ENCODE measurements at places on chromosomes 7 and 10. TPM values are rescaled to one million over a fixed set of nuclear protein-coding genes. Genes with fewer than 3 reads are reported as not detected.
A peak's percentile ranks its signal among the peaks of the same experiment; 100 is the strongest.

The SPACDR gene
- not detected for total RNA-seq

GRCh38 chr10:48187713-48188485, 86.6 kb downstream of the FRMPD2 start:
- DNase-seq, result no peak

The HOXA7 gene
- not detected for total RNA-seq

DNA sequence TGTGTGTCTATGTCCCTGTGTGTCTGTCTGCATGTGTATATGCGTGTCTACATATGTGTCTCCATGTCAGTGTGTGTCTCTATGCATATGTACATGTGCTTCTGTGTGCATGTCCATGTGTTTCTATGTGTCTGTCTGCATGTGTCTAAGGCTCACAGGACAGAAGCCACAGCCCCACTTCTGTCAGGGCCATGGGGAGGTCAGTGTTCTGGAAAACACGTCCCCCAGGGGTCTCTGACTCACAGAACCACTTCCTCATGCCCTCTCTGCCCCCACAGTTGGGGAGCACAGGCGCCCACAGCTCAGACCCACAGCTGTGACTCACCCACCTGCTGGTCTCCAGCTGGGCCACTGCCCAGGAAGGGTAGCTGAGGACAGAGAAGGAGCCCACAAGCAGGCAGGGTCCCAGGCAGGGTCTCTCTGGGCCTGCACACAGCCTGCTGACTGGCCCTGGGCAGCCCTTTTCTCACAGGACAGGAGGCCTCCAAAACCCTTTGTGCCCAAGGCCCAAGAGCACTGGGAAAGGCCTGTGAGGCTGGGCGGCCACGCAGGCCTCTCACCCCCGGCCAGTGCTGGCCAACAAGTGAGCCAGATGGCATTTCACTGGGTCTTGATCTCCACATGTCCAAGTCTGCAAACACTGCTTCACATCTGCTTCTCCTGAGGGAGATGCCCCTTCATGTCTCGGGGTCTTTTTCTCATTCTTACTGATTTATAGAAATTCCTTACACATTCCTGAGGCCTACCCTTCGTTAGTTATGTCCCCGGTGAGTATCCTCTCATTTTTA, 102.9 kb upstream of the FAM20C start:
- peak; percentile 91 for DNase-seq

DNA sequence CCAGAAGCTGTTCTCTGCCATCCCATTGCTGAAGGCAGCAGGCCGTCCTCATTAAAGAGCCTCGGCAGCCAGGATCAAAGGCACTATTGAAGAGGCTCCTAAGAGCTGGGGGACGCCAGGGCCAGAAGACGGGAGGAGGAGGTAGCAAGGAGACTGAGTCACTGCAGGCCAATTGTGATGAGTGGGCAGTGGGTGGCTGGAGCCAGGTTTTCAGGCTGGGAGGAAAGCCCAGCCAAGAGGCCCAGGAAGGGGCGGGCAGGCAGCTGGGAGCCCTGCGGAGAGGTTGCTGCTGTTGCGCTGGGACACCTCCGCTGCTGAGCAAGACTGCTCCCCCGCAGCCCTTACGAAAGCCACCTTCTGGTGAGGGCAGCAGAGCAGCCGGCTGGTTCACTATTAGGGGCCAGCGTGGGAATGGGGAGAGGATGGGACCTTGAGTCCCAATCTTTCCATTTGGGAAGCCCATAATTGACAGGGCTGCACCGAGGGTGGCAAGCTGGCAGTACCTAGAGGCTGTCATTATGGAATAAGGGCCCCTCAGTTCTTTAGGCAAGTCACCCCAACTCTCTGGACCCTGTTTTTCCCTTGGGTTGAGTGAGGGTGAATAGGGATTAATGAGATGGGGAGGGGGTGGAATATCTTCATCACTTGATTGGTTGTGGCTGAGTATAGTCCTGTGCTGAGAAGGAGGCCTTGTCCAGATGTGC, 48.4 kb downstream of the UNC5B start:
- no peak for DNase-seq

GRCh38 chr7:5231811-5232484, 41.9 kb downstream of the WIPI2 start:
- no peak for DNase-seq

DNA sequence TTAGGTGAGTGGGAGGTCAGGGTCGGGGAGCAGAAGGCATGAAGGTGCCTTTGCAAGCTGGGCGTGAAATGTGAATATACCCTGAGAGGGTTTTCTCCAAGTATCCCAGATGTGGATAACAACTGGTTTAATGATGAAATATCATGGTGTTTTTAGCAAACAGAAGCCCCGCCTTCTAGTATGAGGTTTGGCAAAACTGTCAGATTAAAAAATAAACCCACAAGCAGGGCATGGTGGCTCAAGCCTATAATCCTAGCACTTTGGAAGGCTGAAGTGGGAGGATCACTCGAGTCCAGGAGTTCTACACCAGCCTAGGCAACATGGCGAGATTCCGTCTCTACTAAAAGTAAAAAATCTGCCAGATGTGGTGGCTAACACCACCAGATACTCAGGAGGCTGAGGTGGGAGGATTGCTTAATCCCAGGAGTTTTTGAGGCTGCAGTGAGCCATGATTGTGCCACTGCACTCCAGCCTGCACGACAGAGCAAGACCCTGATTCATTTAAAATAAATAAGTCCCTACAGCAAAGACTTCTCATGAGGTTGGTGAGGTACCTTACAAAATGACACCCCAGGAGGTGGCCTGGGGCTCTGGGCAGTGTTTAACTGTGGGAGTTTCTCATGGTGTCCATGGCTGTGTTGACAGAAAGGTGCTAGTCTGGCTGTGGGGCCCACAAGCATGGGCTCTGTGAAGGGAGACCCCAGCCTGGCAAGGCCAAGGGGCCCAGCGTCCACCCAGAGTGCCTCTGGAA, 6.7 kb upstream of the PWWP2B start:
- DNase-seq, result no peak

DNA sequence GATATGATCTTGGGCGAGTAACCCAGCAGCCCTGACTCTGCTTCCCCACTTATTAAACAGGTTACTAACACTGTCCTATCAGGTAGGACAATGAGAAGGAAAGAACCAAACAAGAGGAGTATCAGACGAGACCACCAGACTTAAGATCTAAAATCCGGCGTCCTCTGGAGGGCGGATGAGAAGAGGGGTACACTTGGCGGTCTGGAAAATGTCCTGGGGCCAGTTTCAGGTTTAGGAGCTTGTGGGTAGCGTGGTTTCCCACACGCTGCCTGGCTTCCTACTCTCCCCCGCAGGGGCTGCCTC, 635 bp downstream of the ZNF32 start:
- no peak for DNase-seq

The FBXL13 gene
- 0.83 TPM for total RNA-seq

The MKX gene
- total RNA-seq, result 20.5 TPM

DNA sequence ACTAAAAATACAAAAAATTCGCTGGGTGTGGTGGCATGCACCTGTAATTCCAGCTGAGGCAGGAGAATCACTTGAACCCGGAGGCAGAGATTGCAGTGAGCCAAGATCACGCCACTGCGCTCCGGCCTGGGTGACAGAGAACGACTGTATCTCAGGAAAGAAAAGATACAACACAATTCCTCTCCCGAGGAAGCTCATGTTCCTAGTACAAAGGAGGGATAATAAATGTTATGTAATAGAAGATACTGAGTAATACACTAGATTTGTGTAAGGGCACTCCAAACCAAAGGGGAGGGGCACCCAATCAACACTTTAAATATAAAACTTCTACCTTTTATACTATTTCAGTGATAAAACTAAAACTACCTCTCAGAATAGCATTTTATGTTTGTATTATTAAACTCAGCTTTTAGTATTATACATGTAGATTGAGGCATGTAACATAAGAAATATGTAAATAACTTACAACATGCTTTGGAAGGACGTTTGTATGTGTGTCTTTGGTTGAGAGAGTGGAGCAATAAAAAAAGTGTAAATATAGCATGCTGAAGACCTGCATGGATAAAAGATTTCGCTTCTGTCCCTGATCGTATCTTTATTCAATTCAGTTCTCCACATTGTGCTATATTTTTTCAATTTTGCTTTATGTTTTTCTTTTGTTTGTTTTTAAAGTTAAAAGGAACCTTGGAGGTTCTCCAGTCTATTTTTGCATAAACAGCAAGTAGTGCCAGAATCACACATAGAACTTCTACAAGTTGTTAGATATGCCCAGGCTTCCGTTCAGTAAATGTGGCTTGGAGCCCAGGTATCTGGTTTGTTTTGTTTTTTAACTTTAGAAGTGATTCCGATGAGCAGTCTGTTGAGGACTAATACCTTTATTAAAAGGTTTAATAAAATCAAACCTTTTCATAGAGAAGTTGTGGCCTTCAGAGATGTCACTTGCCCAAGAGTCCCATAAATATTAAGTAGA, 71.9 kb downstream of the WAC start:
- no peak for DNase-seq

The ZCWPW1 gene
- total RNA-seq, result 4.4 TPM

- DNase-seq, result no peak
Measured at GRCh38 chr7:132541656-132542055, 34.6 kb downstream of the PLXNA4 start.

The VWC2 gene
- total RNA-seq, result not detected

GRCh38 chr7:115816318-115816974, 214.1 kb downstream of the TFEC start:
- DNase-seq, result no peak

- DNase-seq, result no peak
Measured at GRCh38 chr7:133009426-133010252, 72.3 kb downstream of the CHCHD3 start.

DNA sequence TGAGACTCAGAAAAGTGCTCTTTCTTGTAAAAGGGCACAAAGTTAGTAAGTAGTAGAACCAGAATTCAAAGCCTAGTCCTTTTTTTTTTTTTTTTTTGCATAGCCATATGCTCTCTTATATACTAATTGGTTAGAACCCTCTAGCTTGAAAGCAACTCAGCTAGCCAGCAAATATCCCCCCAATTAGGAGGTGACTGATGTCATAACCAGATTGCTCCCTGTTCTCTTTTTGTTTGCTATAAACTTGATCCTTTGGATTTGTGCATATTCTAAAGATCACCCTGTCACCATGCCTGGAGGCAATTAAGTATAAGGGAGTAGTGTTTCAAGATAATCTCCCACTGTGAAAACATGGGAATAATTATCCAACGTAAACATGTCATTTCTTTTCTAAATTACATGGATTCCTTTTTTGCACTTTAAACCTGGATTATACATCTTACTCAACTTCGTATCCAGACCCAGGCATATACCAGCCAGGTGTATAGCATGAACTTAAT, 963.4 kb downstream of the CNTNAP2 start:
- no peak for DNase-seq

GRCh38 chr7:38105874-38106483, 72.1 kb upstream of the STARD3NL start:
- no peak for DNase-seq

GRCh38 chr10:123665491-123666286, 466 bp upstream of the GPR26 start:
- DNase-seq, result no peak

DNA sequence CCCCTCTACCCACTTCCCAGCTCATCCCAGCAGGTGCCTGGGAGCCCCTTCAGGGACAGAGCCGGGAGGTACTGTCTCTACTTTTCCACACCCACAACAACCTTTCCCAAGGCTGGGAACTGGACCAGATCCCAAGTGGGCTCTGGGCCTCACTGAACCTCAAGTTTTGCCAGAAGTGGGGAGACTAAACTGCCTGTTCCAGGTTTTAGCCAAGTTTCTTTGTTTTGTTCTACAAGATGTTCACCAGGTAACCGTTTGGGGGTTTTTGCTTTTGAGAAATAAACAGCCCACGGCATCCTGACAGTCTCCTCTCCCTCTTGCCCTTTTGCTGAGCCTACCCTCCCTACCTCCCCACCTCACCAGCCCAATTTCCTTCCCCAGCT, 10.6 kb upstream of the EMX2 start:
- no peak for DNase-seq

DNA sequence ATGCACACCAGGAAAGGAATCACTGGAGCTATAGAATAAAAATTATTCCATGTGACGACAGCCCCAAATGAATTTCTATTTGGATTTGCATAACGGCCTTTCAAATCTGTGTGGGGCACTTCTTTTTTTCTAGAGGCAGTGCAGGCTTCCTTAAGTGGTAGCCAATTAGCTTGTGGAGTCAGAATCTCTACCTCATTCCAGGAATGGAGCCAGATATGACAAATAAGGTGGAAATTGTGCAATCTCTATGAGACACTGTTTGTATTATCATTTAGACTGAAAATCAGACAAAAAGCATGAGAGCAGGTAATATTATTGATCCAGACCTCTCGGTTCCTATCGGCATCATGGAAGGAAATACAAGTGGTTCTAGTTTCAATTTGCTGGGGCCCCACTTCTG, 78.7 kb downstream of the BEND7 start:
- no peak for DNase-seq

Data from osteocyte (in vitro differentiated cells).